ENCODE measurements at places on chromosomes 16 and 17. TPM values are rescaled to one million over a fixed set of nuclear protein-coding genes. Genes with fewer than 3 reads are reported as not detected.

NPIPB2 gene
- 6.6 TPM for total RNA-seq

NLRP1 gene
- 37.0 TPM for total RNA-seq

GRCh38 chr16:73350707-73351452 is 303.0 kb upstream of the ZFHX3 start:
- DNase-seq, result no peak
- H3K4me1 ChIP-seq, result no peaks in the 10 kb centered on the region
- H3K4me3 ChIP-seq, result no peak overlapping the region
- no peaks in the 10 kb centered on the region for H3K36me3 ChIP-seq
- H3K27ac ChIP-seq, result no peak overlapping the region

GRCh38 chr17:43800736-43801135 is 20.5 kb downstream of the CFAP97D1 start:
- peaks cover 23% of the 10 kb centered on the region for H3K36me3 ChIP-seq
- H3K27me3 ChIP-seq, result no peaks in the 10 kb centered on the region
- H3K4me3 ChIP-seq, result no peak overlapping the region
- DNase-seq, result no peak
- no peak overlapping the region for H3K27ac ChIP-seq

DNA sequence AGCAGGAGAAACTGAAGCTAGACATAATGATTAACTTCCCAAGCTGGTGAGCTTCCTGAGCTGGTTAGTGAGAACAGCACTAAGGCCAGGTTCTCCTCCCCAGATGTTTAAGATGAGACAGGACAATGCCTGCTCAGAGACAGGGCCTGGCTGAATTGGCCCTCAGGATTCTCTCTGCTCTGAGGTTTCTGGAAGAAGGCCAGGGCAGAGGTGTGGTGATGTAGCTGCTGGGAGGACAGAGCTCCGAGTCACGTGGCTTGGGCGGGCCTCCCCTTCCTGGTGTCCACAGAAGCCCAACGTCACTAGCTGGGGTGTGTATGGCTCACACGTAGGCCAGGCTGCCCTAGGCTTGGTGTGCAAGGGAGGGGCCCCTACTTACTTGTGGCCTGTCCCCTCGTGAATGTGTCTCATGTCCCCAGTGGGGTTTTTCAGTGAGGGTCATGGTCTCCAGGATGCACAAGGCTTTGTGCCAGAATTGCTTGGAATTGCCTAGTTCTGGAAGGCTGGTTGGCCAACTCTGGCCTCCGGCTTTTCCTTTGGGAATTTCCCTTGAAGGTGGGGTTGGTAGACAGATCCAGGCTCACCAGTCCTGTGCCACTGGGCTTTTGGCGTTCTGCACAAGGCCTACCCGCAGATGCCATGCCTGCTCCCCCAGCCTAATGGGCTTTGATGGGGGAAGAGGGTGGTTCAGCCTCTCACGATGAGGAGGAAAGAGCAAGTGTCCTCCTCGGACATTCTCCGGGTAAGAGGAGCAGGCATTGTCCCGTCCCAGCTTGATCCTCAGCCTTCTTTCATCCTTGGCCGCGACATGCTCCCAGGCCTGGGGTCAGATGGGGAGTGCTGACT is 3.4 kb downstream of the NOD2 start:
- peak; percentile 97 for DNase-seq
- H3K27me3 ChIP-seq, result no peaks in the 10 kb centered on the region
- no peaks in the 10 kb centered on the region for H3K36me3 ChIP-seq
- peak overlapping the region; percentile 77 for H3K27ac ChIP-seq
- H3K4me1 ChIP-seq, result peaks cover 26% of the 10 kb centered on the region

DNA sequence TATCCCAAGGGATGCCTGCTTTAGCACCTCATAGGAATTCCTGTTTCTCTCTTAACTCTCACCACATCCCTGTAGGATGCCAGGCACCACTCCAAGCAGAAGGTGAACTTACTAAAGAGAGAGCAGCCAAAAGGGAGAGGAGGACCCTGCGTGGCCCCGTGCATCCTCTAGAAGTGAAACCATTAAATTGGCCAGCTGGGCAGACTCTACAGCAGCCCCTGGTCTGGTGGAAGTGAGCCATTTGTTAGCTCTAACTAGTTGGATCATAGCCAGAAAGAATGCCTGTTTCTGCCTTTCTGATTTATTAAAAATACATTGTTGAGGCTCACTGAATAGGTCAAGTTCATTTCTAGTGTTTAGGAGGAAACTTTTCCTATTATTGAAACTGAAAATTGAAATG is 22.3 kb downstream of the TMEM11 start:
- DNase-seq, result no peak
- no peak overlapping the region for H3K4me3 ChIP-seq
- peaks cover 15% of the 10 kb centered on the region for H3K36me3 ChIP-seq
- peaks cover 8% of the 10 kb centered on the region for H3K4me1 ChIP-seq
- H3K27ac ChIP-seq, result no peak overlapping the region
- H3K27me3 ChIP-seq, result no peaks in the 10 kb centered on the region
